Cerebellar nuclear complex (tissue), 1 donor: ENCODE measurements at places on chromosomes 4 and X.

DNA sequence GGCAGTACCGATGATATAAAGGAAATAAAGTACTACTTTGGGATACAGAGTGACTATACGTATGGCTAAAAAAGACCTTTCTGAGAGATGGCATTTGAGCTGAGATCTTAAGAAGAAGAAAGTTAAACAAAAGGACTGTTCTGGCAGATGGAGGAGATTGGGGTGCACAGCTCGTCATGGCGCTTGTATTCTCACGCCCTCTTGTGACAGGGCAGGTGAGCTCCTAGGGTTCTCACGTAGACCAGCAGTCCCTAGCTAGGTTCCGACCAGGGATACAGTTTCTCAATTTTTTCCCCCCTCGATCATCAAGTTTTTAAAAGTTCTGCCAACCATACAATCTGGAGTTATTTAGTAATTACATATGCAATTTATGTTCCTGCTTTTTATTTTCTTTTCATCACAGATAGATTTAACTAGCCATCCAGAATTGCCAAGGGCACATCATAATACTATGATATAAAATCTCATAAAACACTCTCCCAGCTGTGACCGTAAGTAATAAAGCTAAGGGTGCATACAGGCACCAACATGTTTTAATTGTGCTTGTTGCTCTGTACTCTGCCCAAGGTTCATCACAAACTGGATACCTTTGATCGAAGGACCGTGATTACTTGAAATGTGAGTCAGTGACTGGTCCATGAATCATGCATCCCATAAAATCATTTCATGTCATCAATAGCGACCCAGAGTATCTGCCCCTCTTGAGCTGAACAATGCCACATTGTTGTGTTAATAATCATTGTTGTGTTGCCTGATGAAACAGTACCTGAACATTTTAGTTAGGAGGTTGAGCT lies 69.4 kb upstream of the ZNF518B start:
- no peak for DNase-seq

DNA sequence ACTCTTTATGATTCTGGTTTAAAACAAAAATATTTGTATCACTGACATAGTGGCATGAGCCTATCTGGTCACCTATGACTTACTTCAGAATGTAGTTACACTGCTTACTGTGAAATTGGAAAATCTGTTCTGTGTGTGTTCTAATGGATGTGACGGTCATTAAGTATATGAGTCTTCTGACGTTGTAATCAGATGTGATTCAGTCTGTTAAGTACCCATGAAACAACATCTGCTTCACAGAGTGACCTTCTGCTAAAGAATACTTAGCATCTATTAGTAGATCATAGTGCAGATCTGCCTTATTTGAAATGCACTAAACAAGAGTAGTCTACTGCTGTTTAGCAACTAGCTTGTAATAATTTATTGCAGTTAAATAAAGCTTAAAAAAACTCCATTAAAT lies 317.1 kb downstream of the DCTD start:
- DNase-seq = no peak

GRCh38 chrX:17405225-17405969 lies 30.4 kb downstream of the NHS start:
- no peak for DNase-seq

DNA sequence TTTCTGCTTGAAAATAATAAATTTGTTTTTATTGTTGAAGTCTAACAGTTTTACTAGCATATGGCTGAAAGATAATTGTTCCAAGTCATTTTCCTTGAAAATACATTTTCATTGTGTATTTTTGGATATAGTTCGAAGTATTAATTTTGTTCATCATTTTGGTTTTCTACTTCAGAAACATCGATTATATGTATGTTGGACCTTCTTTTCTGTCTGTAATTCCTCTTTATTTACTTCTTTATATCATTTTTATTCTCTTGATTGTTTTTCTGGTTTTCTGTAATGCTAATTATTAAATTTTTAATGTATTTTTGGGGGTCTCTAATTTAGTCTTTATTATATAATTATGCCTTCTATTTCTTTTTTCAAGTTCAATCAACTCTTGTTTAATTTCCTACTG lies 407.1 kb upstream of the FRG1 start:
- no peak for DNase-seq

GRCh38 chrX:19585332-19586082 lies 70.2 kb upstream of the MAP3K15 start:
- no peak for DNase-seq

GRCh38 chr4:44447563-44448504 lies 775 bp downstream of the KCTD8 start:
- DNase-seq = no peak

DNA sequence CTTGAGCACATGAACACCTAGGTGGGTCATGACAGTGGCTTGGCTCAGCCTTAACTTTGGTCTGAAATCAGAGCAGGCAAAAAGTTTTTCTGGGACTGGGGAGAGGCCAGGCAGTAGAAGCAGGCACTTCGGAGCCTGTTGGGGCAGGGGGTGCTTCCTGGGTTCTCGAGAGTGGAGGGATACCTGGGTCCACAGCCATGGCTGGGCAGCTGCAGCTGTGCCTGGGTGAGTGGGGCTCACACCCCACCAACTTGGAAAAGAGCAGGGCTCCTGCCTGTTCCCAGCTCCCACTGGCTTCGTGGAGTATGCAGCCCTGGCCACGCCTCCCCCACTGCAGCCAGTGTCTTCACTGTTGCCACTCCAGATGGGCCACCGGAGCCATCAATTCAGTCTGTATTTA lies 56.4 kb upstream of the NUDT6 start:
- no peak for DNase-seq
